Glutamatergic neuron (in vitro differentiated cells): ENCODE measurements at places on chromosomes 3 and 15. TPM values are rescaled to one million over a fixed set of nuclear protein-coding genes. Genes with fewer than 3 reads are reported as not detected.

Gene MOBP
- not detected for total RNA-seq

Gene CCDC39
- not detected for total RNA-seq

Gene RTP3
- total RNA-seq = not detected

Gene PLA1A
- total RNA-seq = not detected

Gene GPR176
- 15.9 TPM for total RNA-seq

Gene CPA3
- total RNA-seq = not detected

Gene IL5RA
- total RNA-seq = not detected

Gene FAM107A
- not detected for total RNA-seq

Gene ZNF621
- 34.8 TPM for total RNA-seq

Gene GCSAM
- total RNA-seq = not detected

Gene THAP10
- 3.3 TPM for total RNA-seq

Gene ACP3
- total RNA-seq = not detected

Gene AGBL1
- 0.76 TPM for total RNA-seq

Gene OGG1
- 76.5 TPM for total RNA-seq

Gene GRM2
- 134 TPM for total RNA-seq

Gene TGM5
- not detected for total RNA-seq

Gene PAK6
- total RNA-seq = not detected

Gene PLA2G4E
- 1.0 TPM for total RNA-seq

Gene SMAD3
- total RNA-seq = 5.0 TPM

Gene DNAJB8
- not detected for total RNA-seq

Gene ALDH1A3
- 2.8 TPM for total RNA-seq

Gene PTPN9
- total RNA-seq = 138 TPM

Gene PRSS50
- total RNA-seq = not detected

Gene PDCD6IP
- total RNA-seq = 226 TPM

Gene SEMA6D
- 255 TPM for total RNA-seq

Gene GLDN
- 0.56 TPM for total RNA-seq

Gene GABRA5
- total RNA-seq = 1.1 TPM

Gene GOLGA6B
- not detected for total RNA-seq

Gene NR2E3
- 0.69 TPM for total RNA-seq

Gene BOC
- total RNA-seq = 32.9 TPM

Gene FBXL22
- total RNA-seq = not detected

Gene THSD4
- total RNA-seq = 12.3 TPM

Gene SMCO1
- not detected for total RNA-seq

Gene HRG
- not detected for total RNA-seq

Gene ROBO2
- total RNA-seq = 330 TPM

Gene NUP210
- 2.4 TPM for total RNA-seq

Gene TTLL3
- 45.7 TPM for total RNA-seq

Gene SYNPR
- total RNA-seq = 6.1 TPM

Gene CPN2
- not detected for total RNA-seq

Gene RBP2
- total RNA-seq = not detected

Gene KBTBD8
- 8.6 TPM for total RNA-seq

Gene SLC28A2
- not detected for total RNA-seq

Gene NEDD4
- 3.7 TPM for total RNA-seq

Gene CHMP2B
- 7.2 TPM for total RNA-seq

Gene ISLR
- total RNA-seq = 1.2 TPM

Gene OIP5
- total RNA-seq = 1.5 TPM

Gene PTX3
- total RNA-seq = 2.4 TPM

Gene TF
- 2.3 TPM for total RNA-seq
